ENCODE measurements at places on chromosomes 3 and 15.

GRCh38 chr3:129016720-129017483 is 15.8 kb downstream of the EFCC1 start:
- no peak for DNase-seq

DNA sequence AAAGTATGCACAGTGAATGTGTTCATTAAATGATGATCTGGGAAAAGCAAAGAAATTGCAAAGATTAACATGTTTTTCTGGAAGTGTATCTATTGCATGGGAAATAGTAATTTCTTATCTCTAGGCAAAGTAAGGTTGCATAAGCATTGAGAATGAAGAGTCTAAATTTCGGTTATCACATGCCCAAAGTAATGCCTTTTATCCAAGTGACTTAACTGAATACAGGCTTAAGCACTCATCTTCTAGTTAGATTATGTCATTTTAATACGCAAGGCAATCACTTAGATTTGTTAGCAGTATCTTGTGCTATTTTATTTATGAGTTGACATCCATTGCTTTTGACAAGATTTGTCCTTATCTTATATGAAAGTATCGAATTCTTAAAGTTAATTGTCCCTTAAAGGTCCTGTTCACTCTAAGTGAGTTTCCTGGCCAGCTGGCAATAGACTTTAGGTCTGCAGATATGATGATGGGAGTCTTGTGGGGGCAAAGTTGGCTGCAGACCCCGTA is 100.5 kb downstream of the NAALADL2 start:
- DNase-seq, result no peak

DNA sequence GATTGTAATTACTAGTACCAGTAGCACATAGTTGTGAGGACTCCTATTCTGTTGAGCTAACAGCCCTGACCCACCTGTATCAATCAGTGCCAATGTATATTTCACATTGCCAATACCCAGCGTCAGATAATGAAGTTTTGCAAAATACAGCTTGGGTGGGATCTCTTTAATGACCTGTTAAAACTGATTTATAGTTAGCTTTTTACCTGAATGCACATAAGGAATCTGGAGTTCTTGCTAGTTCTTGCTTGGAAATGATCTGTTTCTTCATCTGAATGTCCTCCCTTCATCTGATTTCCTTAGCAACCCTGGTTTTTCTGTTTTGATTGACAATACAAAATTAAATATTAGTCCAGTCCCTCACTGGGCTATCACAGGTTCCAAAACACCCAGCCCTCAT is 62.8 kb downstream of the LIPC start:
- DNase-seq, result no peak

DNA sequence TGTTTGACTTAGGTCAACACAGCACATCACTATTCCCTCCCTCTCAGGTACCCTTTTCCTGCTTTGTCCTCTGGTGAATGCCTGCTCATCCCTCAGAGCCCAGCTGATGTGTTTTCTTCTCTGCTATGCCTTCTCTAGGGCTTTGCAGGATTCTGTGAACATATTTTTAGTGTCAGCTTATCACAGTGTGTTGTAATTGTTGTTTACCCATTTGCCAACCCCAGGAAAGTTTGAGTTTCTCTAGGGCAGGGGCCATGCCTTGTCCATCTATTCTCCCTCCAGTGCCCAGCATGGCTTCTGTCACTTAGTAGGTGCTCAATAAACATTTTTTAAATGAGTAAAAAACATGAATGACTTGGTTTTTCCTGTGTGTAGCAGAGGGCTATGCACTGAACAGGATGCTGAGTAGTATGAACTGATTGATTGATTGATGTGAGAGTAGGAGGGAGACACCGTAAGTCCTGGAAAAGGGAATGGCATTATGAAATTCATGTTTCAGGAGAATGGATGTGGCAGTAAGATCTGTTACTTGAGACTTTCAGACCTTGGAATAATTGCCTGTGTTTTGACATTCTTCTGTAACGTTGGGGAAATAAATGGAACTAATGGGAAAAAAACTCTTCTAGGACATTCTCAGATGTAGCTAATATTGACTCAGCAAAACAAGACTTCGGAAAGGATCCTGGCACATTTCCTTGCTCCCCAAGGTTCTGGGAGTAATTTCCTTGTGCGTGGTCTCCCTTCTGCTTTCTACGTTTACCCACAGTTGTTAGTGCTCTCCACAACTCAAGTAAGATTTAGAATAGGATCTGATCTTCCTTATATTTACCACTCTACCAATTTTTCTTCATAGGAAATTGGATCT is 267.3 kb upstream of the TBL1XR1 start:
- no peak for DNase-seq

- no peak for DNase-seq
Observed at GRCh38 chr15:72919936-72920465, 132.3 kb upstream of the NEO1 start.

- no peak for DNase-seq
Observed at GRCh38 chr3:54510506-54510905, 388.2 kb downstream of the CACNA2D3 start.

- no peak for DNase-seq
Observed at GRCh38 chr3:21055015-21055414, 696.0 kb downstream of the ZNF385D start.

DNA sequence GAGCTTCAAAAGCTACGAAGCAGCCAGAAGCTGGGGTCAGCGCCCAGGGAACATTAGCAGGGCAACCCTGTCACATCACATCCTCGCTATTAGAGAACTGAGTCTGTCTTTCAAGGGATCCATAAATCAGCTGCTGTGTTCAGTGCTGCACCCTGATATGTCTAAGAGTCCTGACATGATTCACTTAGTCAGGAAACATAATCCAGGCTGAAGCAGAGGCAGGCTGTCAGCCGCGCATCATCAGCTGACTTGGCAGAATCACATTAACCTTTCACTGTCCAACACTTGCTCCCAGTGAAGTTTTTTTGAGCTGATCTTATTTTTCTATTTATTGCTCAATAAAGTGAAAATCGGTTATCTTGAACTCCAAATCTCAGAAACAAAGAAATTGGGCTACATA is 23.5 kb downstream of the MYH15 start:
- DNase-seq, result no peak

DNA sequence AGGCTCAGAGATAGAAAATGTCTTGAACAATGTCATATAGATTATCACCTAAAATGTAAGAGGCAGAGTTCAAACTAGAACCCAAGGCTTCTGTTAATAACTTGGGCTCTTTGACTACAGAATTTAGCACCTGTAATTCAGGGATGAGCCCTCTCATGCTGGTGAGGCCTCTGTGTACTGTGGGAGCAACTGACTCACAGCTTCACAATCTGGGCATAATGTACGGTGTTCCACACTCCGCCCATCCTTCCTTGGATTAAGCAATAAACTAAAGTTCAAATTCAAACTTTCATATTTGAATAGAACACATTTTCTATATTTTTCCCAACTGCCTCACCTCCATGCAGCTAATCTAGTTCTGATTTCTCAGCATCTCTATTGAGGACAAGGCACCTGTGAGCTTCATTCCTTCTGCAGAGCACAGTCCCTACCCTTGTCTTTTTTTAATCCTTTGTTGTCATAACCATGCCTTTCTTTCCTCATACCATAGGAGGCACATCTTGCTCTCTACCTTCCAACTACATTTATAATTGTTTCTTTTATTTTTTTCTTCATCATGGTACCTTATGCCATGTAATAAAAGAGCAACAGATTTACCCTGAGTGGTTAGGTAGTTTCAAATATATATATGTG is 392.1 kb downstream of the NLGN1 start:
- no peak for DNase-seq

- DNase-seq, result peak; percentile 81
Observed at GRCh38 chr3:186806089-186807055, at the start of gene RFC4. Gene RFC4, minus strand, starts transcription at chr3:186806482. Its CDS starts 1,769 bp downstream, at chr3:186804713.

DNA sequence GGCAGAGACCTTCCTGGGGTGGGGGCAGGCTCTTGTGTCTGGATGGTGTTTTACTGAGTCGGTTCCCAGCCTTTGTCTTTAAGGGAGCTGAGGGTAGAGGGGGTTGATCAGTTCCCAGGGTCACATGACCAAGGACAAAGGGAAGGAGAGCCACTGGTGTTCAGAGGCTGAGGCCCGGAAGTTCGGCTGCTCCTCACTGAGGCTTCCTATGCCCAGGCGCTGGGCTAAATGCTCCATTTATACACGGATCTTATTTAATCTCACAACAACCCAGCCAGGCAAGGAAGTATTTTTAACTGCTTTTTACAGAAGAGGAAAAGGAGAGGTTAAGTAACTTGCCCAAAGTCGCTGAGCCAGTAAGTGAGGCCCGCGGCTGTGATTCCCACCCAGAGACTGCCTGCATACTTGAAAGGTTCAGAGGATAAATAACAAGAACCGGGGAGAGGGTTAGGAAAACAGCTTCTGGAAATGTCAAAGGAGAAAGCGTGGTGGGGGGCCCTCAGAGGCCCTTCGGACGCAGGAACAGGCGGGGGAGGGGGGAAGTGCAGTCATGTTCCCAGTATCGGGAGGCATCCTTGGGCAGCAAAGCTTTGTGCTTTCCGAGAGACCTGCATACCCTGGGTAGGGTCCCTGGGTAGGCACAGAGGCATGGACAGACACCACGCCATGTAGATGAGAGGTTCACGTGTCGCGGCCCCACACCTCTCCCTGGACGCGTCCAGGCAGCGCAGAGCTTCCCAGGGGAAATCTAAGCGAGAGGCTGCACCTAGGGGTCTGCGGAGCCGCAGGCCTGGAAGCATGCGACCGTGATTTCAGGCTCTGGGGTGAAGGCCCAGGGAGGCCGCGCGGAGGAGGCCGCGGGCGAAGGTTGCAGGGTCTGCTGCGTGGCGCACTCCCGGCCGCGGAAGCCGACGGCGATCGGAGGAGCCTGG is 21.3 kb downstream of the EPHB3 start:
- DNase-seq, result no peak

GRCh38 chr3:61688307-61688984 is 127.1 kb downstream of the PTPRG start:
- DNase-seq, result no peak

All from Jurkat, Clone E6-1 (cell line).